ENCODE measurements at places on chromosomes 1 and 21.

DNA sequence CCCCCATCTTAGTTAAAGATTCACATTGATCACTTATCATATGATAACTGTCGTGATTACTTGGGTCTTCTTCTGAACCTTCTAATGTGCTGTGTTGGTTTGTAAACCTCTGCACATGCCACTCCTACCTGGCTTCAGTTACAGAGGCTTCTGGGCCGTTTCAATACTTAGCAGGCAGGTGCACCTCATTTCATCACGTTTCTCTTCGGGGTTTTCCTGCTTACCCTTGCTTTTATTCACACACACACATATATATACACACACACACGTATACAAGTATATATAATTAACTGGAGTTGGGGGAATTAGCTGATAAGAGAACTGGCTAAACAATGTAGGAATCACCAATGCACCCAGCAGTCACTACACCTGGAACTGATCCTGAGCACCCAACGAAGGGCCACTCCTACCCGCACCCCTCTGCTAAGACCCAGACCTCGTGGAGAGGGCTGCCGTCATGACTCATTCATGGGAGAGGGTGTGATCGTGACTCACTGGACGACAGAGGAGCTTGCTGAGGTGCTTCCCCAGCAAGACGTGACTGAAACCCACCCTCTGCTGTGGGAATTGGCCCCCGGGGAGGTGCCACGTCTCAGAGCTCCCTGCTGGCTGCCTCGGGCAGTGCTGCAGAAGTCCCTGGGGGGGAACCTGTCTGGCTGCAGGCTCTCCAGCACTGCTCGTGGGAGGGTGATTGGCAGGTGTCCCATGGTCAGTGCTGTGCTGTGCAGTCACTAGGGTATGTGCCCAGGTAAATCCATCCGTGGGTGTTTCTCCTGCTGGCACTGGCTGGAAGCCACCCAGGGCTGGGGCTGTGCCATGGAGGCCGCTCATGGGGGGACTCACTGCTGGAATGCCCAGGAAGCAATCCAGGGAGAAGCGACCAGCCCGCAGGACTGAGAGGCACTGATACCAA, 166.6 kb downstream of the DYRK1A start:
- peak; percentile 47 for DNase-seq

DNA sequence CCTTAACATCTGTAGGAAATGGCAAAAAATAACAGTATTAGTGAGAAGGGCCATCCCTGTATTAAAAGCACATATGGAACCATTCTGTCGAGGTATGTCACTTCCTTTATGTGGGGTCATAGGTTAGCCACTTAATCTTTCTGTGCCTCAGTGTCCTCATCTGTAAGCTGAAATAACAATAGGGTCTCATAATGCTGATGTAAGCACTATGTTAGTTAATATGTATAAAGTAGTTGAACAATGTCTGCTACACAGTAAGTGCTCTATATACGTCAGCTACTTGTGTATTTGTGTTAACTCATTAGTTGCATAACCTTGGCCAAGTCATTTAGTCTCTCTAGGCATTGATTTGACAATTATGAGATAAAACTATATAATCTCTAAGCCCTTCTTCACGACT, 11.8 kb downstream of the PLPPR5 start:
- no peak for DNase-seq

DNA sequence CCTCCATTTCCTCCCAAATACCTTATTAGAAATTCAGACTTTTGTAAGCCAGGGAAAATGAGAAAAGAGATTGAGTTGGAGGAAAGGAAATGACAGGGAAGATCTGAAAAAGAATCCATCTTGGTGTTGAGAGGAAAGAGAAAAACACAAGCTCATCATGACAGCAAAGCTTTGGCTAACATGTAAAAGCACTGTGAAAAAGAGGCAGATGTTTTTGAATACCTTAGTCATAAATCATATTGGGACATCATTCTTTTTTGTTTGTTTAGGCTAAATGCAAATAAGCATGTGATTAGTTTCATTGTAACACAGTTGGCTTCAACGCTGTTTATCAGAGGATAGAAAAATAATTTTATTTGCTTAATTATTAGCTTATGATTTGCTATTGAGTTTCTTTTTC, 64.6 kb downstream of the LHX8 start:
- no peak for DNase-seq

DNA sequence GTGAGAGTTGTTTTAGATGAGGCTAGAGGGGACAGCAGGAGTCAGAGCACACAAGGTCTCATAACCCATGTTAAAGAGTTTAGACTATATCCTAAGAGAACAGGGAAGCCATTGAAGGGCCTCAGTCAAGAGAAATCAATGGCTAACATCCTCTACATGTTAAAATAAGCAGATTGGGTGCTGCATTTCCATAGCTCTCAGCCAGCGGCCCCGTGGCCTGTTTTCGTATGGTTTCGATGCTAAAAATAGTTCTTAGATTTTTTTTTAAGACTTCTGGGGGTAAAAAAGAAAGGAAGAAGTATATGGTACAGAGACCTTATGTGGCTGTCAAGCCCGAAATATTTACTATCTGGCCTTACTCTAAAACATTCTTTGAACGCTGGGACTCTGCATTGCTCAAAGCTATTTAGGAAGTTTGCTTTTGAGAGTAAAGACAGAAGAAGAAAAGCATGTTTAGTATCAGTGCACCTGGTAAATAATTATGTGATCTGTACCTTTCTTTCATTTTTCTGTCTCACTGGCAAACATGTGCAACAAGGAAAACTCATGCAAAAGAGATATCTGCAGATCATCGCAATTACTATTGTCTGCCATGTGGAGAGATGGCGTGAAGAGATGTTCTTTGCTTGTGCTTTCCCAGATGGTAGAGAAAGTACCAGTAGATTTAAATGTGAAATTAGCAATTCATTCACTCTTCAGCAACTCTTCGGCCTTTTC, 8.4 kb downstream of the PDIK1L start:
- DNase-seq: no peak

DNA sequence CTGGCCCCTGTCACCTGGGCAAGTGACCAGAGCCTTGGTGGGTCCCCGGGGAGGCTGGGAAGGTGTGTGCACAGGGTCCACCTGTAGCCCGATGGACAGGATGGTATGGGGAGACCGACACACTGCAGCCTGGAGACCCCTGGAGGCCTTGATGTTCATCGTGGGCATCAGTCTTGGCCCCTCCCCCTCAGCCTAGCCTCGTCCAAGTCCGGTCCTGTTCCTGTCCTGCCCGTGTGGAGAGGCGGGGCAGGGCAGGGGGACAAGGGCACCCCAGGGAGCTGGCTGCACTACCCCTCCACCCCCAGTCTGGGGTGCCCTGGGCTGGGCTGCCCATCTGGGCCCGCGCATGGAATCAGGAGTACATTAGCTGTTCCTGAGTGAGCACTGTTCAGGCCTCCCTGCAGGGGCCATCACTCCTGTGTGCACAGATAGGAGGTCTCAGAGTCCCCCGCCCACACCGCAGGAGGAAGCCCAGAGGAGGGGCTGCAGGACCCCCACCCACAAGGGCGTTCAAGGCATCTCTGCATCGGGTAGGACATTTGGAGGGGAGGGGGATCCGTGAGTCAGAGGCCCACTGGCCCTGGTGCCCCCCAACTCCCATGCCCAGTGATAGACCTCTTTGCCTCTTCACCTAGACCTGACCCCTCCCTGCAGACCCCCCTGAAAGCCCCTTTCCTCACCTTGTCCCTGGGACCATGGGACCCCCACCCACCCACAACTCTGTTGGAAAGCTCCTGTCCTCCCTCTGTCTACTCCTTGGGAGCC, 63.2 kb downstream of the WNT9A start:
- no peak for DNase-seq

- DNase-seq: no peak
Measured at GRCh38 chr1:160993544-160994193, 27.3 kb downstream of the F11R start.

- peak; percentile 12 for DNase-seq
Measured at GRCh38 chr1:244603498-244603897, 49.4 kb upstream of the DESI2 start.

- DNase-seq: no peak
Measured at GRCh38 chr1:39204441-39205081, at the start of gene MACF1. Gene MACF1 (plus strand): TSS chr1:39204695. CDS start chr1:39205023, 328 bp downstream.

GRCh38 chr1:2468041-2468472, 8.0 kb upstream of the PLCH2 start:
- DNase-seq: peak; percentile 27

DNA sequence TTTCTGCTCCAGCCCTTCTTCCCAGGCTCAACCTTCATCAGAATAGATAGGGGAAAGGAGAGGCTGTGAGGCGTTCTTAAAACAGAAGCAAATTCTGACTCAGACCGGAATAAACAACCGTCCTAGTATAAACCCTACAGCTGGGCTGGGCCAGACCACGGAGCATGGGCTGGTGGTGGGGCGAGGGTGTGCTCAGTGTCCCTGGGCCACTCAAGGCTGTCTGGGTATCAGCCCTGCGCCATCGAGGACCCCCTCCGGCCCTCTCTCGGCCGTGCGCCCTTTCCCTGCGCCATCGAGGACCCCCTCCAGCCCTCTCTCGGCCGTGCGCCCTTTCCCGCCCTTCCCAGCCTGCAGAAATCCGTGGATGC, 36.0 kb downstream of the CAPN2 start:
- no peak for DNase-seq

GRCh38 chr1:193706766-193707165, 520.4 kb upstream of the B3GALT2 start:
- no peak for DNase-seq

DNA sequence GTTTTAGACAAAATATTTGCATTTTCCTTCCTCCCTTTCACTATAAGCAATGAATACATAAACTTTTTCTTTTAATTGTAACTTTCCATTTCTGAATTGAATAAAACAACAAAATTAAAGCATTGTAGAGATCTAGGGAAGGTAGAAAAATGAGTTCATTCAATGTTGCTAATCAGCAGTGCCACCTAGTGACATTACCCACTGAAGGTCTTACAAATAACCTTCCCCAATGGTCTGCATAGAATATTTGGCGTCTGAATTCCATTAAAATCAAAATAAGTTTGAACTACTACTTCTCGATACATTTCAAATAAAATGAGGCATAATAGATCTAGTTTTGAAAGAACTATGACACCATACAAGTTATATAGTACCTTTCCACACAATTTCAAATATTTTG, 19.6 kb downstream of the FH start:
- peak; percentile 28 for DNase-seq

GRCh38 chr1:165328136-165328535, 28.4 kb downstream of the LMX1A start:
- DNase-seq: no peak

DNA sequence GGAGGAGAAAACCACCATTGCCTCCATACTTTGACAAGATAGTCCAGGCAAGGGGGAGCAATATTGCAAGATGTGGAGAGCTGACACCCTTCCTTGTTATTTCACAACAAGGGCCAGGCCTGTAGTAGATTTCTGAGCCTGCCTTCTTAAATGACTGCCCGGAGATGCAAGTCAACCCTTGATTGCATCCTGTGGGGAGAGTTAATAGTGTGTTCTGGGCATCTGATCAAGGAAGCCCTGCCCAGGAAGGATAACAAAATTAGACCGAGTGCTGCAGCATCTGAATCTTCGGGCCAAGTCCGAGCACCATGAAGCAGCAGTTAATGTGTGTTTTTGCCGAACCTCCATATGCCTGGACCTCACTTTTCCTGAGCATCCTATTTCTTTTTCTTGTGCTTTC, 382.3 kb downstream of the PRDM2 start:
- DNase-seq: no peak

- DNase-seq: no peak
Measured at GRCh38 chr1:31605908-31606427, 11.5 kb upstream of the HCRTR1 start.

GRCh38 chr1:184052194-184052559, 647 bp downstream of the TSEN15 start:
- DNase-seq: no peak

GRCh38 chr1:55204997-55205396, 10.2 kb downstream of the USP24 start:
- DNase-seq: no peak

GRCh38 chr1:165481820-165482532, 37.0 kb upstream of the RXRG start:
- DNase-seq: peak; percentile 80

DNA sequence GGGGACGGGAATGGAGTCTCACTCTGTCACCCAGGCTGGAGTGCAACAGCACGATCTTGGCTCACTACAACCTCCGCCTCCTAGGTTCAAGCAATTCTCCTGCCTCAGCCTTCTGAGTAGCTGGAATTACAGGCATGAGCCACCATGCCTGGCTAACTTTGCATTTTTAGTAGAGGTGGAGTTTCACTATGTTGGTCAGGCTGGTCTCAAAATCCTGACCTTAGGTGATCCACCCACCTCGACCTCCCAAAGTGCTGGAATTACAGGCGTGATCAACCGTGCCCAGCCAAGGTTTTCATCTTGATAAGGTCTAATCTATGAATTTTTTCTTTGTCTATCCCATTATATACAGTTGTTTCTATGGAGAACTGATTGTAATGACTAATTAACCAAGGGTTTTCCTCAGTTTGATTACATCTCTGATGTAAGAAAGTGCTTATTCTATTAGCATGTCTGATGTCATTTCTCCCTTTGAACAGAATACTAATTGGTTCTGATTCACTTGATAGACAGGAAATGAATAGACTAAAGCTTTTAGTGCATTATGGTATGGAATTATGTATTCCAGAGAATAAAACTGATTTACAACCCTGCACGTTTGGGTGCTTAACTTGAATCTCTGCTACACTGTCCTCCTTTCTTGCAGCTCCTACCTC, 11.9 kb downstream of the PACC1 start:
- no peak for DNase-seq

DNA sequence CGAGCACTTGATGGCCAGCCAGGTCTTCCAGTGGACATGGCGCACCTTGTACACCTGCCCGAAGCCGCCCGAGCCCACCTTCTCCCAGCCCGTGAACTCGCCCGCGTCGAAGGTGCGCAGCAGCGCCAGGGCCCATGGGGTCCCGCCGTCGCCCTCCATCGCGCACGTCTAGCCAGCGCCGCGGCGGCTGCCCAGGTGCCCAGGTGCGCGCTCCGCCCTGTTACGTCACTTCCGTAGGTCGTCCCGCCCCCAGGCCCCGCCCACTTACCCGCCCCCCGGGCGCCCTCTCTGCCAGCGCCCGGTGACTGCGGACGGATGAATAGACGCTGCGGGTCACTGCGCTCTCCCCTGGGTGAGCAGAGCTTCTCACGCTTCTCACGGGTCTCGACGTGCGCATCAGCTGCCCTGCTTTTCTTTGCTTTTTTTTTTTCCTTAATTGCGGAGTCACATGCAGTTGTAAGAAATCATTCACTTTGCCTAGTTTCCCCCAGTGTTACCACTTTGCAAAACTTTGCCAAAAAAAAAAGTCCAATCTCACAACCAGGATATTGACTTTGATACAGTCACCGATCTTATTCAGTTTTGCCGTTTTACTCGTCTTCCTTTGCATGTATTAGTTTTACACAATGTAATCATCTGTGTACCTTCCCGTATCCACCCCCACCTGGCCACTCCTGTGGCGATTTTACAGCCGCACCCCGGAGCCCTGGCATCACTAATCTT, at the start of gene RIPK4:
Gene RIPK4, minus strand, starts transcription at position 170 of the 723 bp plus-strand sequence. Its CDS starts 11 bp downstream, at position 159.
- DNase-seq: peak; percentile 83

- peak; percentile 19 for DNase-seq
Measured at GRCh38 chr1:22889213-22889827, 83.3 kb downstream of the LACTBL1 start.

GRCh38 chr21:33432496-33432895, 29.3 kb downstream of the IFNGR2 start:
- DNase-seq: no peak

- DNase-seq: no peak
Measured at GRCh38 chr1:22921452-22922126, 51.1 kb downstream of the LACTBL1 start.

Data from Calu3 (cell line).